Stimulated activated CD4-positive, alpha-beta T cell treated with anti-CD3 and anti-CD28 coated beads, Interleukin-12 subunit alpha, Interleukin-12 subunit beta, amount 100 ng/mL, for 24 hours (primary cell): ENCODE measurements at places on chromosomes 16 and 17.

DNA sequence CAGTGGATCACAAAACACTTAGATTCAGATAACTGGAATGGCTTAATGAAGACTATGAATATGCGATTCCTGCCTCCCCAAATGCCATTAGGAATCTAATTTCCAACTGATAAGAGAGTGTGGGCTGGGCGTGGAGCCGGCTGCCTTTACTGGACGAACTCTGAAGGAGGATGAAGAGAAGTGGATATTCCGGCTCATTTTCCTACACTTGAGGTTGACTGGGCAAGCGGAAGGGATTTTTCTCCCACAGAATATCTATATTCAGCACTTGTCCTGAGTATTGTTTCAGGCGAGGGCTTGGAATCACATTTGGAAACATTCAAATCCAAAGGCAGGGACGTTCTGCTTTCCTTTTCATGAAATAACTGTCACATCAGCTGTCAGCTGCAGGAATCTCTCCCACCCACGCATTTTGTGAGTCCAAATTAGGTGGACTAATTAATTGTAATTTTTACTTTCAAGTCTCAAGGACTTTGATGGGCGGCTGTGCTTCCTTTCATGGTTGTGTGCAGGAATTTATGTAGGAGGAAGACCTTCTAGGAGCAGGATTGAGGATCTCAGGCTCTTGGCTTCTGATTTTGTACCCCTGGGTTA, 138.5 kb downstream of the PITPNC1 start:
- no peak for DNase-seq

DNA sequence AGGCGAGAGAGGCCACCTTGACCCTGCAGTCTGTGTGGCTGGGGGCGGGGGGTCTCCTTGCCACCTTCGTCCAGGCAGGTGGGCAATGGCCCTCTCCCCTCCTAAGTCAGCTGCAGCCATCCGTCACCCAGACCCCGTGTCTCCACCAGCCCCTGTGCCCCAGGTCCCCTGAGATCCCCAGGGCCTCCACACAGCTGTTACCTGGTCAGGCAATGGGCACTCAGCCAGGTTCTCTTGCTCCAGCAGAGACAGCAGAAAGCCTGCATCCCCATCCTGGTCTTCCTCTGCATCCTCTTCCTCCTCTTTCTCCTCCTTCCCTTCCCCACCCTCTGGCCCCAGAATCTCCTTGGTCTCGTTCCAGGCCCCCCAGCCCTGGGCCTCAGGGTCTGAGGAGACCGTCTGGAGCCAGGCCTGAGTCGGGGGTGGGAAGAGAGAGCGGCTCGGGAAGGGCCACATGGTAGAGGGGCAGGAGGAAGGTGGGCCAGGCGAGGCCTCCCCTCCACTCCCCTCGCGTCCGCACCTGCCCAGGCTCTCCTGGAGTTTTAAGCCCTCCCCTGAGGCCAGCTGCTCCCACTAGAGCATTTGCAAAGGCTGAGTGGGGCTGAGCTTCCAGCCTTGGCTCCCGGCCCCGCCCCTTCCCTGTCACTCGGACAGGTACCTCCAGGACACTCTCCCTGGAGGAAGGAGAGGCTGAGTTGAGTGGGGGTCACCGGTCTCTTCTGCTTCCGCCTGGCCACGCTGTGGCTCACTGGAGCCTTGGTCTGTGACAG, at the start of gene PABPN1L:
Gene PABPN1L, minus strand, starts transcription at position 510 of the 770 bp plus-strand sequence. Its CDS starts 54 bp downstream, at position 456.
- DNase-seq = no peak

DNA sequence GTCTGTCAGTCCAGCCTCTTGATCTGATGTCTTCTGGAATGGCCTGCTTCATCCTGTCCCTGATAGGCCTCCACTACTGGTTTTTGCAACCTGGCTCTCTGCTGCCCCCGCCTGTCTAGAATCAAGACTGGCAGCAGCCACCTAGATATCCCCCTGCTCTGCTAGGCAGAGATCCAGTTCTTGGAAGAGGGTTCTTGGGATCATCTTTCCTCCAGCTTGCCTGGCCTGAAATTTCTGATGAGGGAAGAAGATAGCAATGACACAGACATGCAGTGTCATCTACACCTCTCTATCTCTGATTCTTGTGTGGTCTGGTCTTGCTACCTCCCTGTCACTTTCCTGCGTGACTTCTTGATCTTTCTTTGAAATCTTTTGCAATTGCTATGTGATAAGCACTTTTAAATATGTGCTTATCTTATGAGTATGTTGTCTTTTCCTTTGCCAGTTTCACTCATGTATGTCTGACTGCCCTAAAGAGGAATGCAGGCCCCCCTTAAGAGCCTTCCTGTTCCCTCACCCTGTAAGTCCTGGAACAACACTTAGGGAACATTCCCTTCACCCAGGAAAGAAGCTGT, 20.3 kb upstream of the NFATC3 start:
- no peak for DNase-seq

GRCh38 chr17:72665852-72666851, 426.3 kb downstream of the SLC39A11 start:
- DNase-seq = no peak

DNA sequence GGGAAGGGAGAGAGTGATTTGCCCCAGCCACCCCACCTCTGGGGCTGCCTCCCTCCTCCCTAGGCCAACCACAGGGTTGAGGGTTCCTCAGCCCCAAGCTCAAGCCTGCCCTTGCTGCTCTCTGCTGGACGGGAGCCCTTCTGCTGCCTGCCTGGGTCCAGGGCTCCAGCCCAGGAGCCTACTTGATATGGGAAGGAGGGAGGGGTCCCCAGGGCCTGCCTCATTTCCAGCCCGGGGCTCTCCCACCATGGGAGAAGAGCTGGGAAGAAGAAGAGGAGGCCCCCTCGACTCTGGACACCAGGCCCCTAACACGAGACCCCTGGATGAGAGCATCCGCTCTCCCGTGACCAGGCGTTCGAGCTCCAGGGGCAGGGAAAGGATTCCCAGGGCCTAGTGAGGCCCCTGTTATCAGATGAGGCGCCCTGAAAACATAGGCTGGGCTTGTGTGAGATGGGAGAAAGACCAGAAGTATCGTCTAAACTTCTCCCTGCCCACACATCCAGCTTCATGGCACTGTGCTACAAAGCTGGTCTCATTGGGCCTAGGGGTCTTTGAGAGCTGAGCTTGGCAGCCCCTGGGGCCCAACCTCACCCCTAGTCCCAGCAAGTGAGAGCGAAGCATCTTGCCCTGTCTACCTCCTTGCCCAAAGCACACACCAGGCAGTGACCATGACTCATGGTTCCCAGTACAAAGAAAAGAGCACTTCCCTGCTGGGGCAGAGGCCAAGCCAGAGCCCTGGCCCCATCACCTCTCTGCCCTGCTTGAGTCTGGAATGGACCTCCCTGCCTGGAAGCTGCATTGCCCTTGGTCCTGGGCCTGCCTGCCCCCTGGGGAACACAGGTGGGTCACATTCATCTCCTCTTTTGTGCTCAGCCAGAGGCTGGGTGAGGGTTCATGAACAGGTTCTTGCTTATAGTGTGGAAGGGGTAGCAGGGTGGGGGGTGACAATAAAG, 987 bp downstream of the SLC16A5 start:
- DNase-seq = no peak

DNA sequence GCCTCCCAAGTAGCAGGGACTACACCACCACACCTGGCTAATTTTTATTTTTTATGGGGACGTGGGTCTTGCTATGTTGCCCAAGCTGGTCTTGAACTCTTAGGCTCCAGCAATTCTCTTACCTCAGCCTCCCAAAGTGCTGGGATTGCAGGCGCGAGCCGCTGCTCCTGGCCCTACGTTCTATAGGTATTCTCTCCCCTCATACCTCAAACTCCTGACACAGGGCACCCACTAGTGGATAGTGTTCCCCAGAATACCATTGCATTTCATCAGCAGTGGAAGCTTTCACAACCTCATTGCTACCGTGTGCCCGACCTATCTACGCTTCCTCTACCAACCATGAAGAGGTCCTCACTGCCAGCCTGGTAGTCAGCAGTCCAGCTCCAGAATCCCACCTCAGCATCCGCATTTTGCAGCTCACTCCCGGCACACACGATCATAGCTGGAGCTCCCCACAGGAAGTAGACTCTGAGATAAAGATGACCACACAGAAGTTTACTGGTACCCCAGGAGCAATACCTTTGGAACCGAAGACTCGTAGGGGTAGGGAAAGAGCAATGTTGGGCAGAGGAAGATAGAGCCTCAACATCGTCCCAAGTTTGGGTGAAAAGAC, 9.3 kb downstream of the CTRB2 start:
- no peak for DNase-seq
